Stimulated activated CD8-positive, alpha-beta memory T cell treated with anti-CD3 and anti-CD28 coated beads, Interleukin-7, amount 100 ng/mL, for 24 hours (primary cell): ENCODE measurements at places on chromosomes 1 and 21.

- no peak for DNase-seq
Measured at GRCh38 chr1:10549904-10550664, 75.3 kb downstream of the PEX14 start.

GRCh38 chr1:30140566-30140965, 582.8 kb downstream of the MATN1 start:
- no peak for DNase-seq

DNA sequence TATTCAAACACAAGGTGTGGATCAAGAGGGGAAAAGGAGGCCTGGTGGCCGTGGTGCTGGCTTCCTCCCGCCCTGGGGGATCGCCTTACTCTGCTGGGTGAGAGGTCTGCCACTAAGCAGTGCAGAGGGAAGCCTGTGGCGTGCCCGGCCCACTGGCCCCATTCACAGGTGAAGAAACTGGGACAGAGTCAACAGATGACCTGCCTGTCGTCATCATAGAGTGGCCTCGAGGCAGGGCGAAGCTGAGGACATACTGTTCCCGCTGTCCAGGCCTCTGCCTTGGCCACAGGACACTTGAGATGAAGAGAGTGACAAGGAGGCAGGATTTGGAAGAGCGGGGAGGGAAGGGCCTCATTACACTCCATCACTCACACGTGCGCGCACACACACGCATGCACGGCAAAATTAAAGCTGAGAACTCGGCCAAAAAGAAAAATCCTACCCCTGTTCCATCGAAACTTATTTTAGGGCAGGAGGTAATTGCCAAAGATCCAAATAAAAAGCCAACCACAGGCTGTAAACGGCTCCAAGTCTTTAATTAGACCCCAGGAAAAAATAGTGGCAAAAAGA, 50.5 kb downstream of the CASZ1 start:
- no peak for DNase-seq

- DNase-seq, result no peak
Measured at GRCh38 chr1:43288058-43288784, 2.8 kb upstream of the C1orf210 start.

GRCh38 chr1:192709544-192709943, 73.6 kb downstream of the RGS13 start:
- DNase-seq, result no peak

DNA sequence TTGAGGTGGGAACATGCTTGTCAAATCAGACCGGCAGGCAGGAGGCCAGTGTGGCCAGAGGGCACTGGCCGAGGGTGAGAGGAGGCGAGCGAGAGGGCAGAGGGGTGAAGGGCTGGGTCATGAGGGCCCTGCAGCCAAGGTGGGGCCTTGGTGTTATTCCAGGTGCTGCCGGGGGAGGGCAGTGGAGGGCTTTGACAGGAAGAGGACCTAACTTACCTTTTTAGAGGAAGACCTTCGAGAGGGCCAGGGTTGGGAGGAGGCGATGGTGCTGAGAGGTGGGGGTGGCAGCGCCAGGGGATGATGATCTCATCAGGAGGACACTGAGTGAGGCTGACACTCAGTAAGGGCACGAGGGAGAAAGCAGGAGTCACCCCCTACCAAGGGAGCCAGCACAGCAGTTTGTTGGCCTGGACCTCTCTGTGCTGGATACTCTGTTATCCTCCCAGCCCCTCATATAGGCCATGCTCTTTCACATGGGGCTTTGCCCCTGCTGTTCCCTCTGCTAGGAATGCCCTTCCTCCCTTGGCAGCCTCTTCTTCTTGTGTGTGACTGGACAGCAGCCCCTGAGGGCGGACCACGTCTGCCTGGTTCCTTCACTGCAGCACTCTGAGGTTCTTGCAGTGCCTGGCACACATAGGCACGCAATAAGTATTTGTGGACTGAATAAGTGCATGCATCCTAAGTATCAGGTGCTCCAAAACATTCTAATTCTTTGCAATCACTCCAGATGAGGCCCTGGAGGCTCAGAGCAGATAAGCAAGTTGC, 7.5 kb upstream of the TTC22 start:
- no peak for DNase-seq

DNA sequence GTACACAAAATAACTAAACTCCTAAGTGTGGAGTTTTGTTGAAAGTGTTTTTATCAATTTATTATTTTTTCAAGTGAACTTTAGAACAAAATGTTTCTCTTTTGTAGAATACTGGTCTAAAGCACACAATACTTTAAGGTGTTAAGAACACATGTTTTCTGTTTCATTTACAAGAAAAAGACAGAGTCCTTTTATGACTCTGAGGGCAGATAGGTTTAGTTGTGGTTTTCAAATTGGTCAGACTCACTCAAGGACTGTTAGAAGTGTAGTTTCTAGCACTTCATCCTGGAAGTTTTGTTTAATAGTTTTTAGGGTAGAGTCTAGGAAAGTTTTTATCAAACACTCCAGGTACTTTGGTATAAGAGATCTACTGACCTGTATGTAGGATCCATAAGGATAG, 376.5 kb downstream of the LRRIQ3 start:
- DNase-seq, result no peak

GRCh38 chr1:75129983-75130789, 4.0 kb upstream of the LHX8 start:
- no peak for DNase-seq

DNA sequence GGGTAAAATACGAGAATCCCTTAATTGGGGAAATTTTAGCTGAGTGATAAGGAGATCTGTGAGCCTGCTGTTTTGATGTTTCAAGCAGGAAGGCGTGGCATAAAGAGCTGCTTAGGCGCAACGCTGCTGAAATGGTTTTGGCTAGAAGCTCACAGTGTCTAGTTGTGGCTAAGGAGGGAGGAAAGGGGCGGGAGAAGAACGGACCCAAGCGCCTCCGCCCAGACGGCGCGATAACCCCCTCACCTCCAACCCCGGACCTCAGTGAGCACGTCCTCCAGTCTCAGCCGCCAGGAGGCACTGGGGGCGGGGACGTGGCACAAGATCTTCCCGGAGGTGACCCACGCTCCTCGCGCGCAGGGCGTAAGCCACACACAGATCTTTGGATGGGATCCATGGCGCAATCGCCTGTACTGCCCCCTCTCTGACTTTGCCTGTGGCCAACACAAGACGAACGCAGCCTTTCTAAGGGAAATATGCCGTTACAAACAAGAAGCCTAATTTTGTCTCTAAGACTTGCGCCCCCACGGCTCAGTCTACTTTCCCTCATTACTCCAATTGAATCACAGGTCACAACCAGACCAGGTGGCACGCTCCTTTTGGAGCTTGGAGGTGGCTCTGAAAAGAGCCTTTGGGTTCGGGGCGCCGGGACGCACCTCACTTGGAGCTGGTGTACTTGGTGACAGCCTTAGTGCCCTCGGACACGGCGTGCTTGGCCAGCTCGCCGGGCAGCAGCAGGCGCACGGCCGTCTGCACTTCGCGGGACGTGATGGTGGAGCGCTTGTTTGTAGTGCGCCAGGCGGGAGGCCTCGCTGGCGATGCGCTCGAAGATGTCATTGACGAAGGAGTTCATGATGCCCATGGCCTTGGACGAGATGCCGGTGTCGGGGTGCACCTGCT, 23.4 kb upstream of the RNF187 start:
- DNase-seq, result no peak

GRCh38 chr1:233608988-233609387, 4.9 kb upstream of the KCNK1 start:
- no peak for DNase-seq

DNA sequence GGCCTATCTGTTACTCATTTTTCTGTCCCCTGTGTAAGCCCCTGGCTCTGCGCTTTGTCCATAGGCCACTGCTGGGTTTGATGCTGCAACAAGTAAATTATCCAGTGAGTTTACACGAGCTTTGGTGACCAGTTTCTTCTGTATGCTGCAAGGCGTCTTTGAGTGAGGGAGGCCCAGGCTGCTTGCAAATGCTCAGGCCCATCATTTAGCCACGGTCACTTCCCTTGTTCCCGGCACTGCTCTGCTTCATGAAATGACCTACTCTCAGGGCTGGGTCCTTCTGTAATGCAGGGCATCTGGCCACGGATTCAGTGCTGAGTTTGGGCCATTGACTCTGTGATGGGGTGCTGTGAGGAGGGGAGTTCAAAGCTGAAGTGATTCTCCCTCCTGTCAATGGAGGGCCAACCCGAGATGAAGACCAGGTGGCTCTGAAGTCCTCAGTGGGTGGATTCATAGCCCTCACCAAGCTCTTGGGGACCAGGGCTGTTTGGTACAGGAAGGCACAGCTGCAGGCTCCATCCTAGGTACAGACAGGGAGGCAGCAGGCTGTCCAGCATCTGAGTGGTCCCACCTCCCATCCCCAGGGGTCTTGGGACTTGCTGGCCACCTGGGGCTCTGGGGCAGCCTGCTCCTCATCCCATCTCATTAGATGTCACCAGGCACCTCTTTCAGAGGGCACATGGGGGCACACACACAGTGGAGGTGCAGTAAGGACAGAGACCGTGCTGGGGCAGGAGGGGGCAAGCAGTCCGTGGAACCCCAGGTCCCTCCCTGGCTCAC, 21.7 kb downstream of the LHX4 start:
- no peak for DNase-seq

DNA sequence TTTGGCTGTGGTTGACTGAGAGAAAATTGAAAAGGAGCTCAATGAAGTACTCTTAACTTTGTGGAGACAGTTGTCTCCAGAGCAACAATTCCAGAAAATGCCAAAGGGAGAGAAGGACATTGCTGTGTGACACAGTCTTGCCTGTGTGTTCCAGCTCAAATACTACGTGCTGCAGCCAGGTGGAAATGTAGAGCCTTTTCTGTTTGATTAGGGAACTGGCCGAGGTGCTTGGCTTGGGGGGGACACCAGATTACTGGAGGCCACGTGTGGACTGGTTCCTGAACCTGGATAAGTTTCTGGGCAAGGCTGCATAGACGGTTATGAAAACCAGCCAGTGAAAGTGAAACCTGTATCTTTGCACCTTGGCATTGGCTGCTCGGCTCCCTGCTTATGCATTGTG, 217.9 kb downstream of the CTH start:
- no peak for DNase-seq

- no peak for DNase-seq
Measured at GRCh38 chr1:226653311-226653921, 85.7 kb downstream of the ITPKB start.

- DNase-seq, result no peak
Measured at GRCh38 chr1:111217183-111217910, 10.2 kb upstream of the CHI3L2 start.

GRCh38 chr1:6002714-6003501, 10.7 kb upstream of the NPHP4 start:
- no peak for DNase-seq

- DNase-seq, result no peak
Measured at GRCh38 chr1:167631936-167632614, 2.0 kb downstream of the RCSD1 start.

- DNase-seq, result peak; percentile 80
Measured at GRCh38 chr1:110407260-110408210, at the start of gene LAMTOR5. Gene LAMTOR5 (minus strand): TSS chr1:110407694. CDS start chr1:110407620, 74 bp downstream.

DNA sequence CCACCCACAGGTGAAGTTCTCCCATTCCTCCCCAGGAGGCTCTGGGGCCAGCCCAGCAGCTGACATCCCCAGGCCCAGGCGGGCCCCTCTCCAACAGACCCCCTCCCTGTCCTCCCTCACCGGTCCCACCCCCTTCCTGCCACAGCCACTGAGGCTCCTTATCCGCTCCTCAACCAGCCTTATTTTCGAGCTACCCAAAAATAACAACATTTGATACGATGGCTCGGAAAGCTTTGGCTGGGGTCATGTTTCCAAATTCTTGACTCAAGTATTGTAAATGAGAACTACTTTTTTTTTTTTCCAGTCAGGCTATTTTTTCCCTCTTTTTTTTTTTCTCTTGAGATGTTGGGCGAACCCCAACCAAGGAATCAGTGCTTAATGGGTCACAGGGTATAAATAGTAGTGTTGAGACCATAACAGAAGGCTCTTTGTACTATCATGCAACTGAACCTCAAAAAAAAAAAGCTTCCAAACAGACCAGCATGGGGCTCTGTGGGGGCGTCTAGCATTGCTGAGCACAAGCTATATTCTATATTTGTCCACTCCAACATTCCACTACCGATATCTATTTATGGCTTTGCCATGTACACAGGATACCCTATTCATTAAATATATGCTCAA, 27.2 kb downstream of the IRF2BP2 start:
- DNase-seq, result no peak

GRCh38 chr1:57966340-57966739, 542.5 kb upstream of the DAB1 start:
- DNase-seq, result no peak

GRCh38 chr1:221805121-221805520, 63.2 kb upstream of the DUSP10 start:
- no peak for DNase-seq

GRCh38 chr1:58189453-58189852, 357.1 kb downstream of the OMA1 start:
- no peak for DNase-seq

DNA sequence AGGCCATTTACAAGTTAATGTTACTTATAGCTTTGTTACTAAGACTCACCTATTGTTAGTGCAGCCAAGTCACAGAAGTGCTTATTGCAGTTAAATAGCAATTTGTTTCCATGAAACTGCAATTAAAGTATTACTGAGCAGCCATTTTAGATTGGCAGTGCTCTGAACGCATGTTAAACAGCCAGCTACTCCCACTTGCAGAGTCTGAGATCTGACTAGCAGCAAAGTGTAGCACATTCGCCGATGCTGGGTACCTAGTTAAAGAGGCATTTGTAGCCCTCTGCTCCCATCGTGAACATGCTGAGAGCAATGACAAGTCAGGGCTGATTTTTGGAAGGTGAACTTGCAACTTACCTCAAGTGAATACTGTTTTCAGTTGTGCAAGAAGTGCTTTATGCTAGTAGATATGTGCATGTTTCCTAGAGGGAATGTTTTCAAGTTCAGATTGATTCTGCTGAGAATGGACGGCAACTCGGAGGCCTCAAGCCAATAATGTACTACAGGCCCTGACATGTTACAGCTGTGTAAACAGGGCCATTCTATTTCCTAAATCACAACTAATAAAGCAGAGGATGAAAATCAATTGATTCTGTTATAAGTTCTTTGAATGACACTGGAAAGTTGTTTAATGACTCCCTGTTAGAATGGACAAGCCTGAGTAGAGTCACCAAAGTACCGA, 19.8 kb downstream of the LMO4 start:
- no peak for DNase-seq

GRCh38 chr1:162951553-162952315, 90.8 kb upstream of the CCDC190 start:
- DNase-seq, result no peak
